CD4-positive, alpha-beta T cell treated with Interleukin-15 for 4 hours (primary cell): ENCODE measurements at places on chromosomes 4 and X.

- DNase-seq = no peak
Measured at GRCh38 chrX:132916349-132916748, 42.1 kb downstream of the HS6ST2 start.

GRCh38 chr4:143302536-143302935, 34.1 kb upstream of the GAB1 start:
- DNase-seq = no peak

DNA sequence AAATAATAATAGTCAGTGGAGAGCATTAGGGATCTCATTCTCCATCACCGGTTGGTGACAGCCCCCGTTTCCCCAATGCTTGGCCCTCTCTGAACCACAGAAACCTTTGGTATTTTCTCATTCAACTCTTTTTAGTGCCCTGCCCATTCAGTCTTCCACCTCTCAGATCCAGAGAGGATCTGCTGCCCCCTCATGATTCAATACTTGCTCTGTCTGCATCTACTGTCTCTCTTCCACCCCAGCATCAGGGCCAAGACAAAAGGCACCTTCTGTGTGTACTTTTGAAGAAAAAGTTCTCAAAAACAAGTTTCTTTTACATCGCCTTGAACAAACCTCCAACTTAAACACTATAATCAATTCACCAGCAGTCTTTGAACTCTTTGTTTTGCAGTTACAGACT, 19.3 kb downstream of the CLTRN start:
- no peak for DNase-seq

DNA sequence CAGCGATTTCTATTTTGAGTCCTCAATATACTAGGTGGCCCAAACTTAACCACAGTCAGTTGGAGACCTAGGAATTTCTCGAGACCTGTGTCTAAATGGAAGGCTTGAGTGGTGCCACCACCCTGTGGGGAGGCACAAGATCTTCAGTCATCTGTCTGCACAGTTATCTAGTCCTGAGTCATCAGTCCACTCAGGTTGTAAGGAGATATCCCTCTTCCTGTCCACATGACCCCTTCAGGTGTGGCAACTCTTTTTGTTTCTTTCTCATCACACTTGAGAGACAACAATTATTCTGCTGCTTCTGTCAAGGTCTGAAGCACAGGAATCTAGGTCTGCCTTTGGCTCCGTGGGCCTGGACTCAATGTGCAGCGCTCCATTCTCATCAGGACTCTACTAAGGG, 64.4 kb upstream of the IBSP start:
- DNase-seq = no peak

DNA sequence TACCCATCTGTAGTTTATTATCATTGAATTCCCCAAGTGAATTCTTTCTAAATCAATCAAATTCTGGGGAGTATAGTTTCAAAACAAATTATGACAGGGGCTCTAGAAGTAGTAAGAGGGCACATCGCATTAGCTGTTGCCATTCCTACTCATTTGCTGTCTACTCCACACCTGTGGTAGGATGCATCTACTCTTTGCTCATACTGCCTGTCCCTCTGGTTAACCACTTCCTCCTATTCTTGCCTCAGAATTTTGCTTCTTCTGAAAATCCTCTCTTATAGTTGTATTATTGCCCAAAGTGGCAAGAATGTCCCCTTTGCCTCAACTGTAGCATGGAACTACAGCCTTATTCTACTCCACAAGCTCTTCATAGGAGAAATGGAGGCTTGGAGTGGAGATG, 12.7 kb upstream of the DGKK start:
- no peak for DNase-seq

DNA sequence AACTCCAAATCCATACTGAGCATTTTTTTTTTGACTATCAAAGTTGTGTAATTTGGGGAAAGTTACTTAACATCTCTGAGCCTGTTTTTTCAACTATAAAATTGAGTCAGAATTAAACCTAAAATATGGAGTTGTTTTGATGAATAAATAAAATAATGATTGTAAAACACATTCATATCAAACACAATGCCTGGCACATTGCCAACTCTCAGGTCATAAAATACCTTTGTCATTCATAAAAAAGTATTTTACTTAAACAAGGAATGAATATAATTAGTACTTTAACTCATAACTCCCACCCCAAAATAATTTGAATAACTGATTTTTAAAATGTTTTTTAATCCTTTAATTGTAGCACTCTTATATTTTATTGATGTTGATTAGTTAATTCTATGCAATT, 3.8 kb upstream of the GPR174 start:
- no peak for DNase-seq

DNA sequence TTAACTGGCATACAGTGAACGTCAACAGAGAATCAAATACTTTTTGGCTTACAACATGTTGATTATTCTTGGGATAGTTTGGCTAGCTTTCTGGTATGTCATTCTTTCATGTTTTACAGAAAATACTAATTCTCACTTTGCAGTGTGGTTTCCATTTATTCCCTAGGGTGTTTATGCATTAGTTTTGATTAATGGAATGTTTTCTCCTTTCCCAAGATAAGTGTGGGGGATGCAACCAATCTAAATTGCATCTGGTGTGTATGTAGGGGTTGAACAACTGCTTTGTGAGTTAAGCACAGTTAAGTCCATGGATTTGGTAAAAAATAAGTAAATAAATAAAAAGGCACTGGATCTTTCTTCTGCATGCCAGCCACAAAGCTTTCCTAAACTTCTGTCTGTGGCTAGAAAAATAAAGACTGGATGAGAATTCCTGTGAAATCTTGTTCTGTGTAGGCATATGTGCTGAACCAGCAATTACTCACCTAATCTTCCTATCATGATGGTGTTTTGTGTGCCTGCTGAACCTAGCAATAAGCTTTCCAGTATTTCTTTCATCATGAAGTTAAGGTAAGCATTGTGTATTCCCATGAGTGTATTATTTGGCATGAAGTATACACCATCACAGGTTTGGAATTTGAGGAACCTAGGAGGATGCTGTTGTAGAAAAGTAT, 50.6 kb upstream of the TENM3 start:
- DNase-seq = no peak

DNA sequence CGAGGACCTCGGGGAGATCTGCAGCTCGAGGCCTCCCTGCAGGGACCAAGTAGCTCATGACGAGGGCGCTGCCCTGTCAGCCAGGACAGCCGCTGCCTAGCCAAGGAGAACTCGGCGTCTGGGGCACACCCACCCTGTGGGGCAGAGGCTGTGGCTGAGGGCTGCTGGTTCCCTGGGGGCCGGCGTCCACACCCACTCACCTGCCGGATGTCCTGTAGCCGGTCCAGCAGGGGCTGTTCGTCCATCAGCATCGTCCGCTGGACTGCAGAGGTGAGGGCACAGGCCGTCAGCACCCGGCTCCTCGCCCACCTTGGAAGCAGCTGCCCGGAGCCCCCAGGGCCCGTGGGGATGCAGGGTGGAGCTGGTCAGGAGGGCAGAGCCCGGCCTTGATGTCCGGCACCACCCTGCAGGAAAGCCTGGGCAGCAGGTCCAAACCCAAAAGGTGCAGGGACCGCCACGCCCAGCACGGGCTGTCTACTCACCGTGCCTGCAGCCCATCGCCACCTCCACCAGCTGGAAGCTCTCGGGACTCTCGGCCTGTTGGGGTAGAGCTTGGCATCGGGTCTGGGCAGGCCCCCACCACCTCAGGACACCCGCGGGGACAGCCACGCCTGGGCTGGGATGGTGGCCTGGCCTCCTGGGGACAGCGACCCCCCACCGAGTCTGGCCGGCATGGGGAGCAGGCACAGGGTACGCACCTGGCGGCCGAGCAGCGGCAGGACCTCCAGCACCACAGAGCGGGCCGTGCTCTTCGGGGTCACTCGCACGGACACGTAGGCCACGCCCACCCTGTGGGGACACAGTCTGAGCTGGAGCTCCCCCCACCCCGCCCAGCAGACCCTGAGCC, 6.9 kb downstream of the DGKQ start:
- no peak for DNase-seq

GRCh38 chr4:17545374-17546140, 30.6 kb downstream of the CLRN2 start:
- no peak for DNase-seq

DNA sequence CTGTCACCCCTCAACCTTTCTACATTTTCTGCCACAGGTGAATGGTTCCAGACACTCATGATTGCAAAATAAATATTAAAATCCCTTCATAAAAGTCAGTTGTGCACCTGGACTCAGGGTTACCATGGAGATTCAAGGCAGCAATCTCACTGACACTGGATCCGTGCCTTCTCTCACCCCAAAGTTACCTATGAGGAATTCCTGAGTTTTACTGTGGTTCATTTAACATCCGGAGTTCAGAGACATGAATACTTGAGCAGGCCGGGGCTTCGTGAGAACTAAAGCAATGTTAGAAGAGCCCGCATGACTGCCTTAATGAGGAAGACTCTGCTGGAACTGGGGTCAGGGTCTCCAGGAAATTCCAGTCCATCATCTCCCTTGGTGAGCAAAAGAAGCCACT, 12.5 kb upstream of the CLNK start:
- no peak for DNase-seq

GRCh38 chrX:103800318-103800717, 23.7 kb downstream of the PLP1 start:
- DNase-seq = no peak

- DNase-seq = no peak
Measured at GRCh38 chr4:189870511-189871234, 70.0 kb upstream of the FRG1 start.

- DNase-seq = peak; percentile 67
Measured at GRCh38 chr4:145936142-145936996, 2.3 kb downstream of the ZNF827 start.

DNA sequence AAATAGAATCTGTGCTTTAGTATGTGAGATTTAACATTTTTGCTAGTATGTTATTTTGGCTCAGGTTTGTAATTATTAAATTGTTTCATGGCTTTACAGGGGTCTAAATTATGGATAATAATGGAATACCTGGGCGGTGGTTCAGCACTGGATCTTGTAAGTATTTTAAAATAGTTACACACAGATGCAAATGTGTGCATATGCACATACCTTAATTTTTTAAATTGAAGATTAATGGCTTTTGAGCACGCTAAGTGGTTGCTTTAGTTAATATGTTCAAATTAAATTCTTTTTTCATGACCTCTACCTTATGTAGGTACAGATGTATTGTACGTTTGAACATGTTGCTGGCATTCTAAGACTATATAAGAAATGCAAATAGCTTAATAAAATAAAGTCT, 40.2 kb downstream of the STK26 start:
- no peak for DNase-seq

DNA sequence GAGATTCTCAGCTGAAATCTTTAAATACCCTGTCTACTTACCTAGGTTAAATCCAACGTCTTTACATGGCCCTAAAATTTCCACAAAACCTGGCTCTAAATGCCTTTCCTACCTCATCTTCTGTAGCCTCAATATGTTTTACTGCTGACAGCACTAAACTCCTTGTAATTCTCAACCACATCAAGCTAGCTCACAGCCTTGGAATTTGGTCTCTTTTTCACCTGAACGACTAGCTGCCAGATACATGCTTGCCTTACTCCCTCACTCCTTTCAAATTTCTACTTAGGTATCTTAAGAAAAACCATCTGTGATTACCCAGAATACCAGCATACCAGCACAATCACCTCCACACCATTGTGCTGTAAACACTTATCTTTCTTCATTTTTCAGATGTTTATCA, 635.6 kb upstream of the PCDH10 start:
- no peak for DNase-seq

DNA sequence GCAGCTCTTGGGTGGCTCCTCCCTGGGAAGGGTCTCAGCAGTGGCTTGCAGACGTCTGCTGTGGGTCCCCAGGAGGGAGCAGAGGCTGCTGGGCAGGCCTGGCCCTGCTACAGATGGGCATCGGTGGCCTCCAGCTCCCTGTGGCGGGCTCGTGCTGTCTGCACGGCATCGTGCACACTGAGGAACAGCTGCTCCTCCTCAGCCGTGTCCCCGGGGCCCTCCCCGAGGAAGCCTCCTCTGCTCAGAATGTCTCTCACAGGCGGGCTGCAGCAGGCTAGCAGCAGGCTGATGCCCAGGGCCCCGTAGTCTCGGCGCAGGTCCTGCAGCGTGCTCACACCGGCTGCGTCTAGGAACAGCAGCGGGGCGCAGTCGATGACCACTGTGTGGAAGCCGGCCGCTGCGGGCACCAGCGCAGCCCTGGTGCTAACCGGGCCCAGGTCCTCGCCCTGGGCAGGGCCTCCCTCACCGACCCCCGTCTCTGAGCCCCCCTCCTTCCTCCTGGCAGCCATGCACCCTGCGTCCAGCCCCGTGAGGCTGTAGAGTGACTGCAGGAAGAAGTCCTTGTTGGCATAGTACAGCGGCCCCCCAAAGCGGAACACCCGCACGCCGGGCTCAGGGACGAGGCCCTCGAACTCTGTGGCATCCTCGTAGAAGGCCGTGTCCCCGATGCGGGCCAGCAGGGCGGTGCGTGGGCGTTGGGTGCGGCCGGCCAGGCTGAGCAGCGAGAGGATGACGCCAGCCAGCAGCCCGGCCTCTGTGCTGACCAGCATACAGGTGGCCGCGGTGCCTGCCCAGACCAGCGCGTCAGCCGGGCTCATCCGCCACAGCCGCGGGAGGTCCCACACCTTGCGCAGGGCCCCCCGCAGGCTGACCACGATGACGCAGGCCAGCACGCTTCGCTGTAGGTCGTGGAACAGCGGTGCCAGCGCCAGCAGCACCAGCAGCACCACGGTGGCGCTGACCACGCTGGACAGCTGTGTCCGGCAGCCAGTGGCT, 2.2 kb downstream of the IDUA start:
- DNase-seq = no peak

GRCh38 chr4:7068883-7069282, 1.0 kb upstream of the GRPEL1 start:
- DNase-seq = no peak

DNA sequence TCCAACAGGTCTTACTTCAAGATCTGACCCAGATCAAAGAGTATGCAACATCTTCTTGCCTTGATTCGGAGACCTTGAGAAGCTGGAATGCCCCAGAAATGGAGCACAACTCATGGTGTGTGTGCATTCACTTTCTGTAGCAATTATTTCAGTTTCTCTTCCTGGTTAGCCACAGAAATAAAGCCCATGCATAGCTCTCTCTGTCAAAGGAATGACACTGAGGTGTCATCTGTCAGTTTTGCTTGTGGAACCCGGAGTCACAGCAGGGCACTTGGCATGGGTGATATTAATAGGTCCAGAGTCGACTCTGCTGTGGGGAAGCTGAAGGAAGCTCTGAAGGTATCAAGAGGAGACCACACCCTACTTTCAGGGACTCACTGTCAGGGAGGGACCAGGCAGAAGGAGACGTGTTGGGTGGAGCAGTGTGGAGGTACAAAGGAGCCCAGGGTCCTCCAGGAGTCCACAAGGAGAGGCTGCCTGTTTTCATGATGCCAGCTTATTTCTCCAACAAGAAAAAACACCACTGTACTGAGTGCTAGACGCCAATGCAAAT, 10.7 kb downstream of the CLNK start:
- no peak for DNase-seq

GRCh38 chr4:116058129-116058528, 944.7 kb upstream of the NDST4 start:
- no peak for DNase-seq

GRCh38 chr4:94039226-94039625, 168.4 kb upstream of the SMARCAD1 start:
- no peak for DNase-seq
